ENCODE measurements at places on chromosomes 13 and 19. TPM values are rescaled to one million over a fixed set of nuclear protein-coding genes. Genes with fewer than 3 reads are reported as not detected.

KLK12 gene
- total RNA-seq: not detected

A1BG gene
- 3.6 TPM for total RNA-seq

ZFR2 gene
- not detected for total RNA-seq

ZNF90 gene
- 0.92 TPM for total RNA-seq

NLRP4 gene
- total RNA-seq: not detected

PTGER1 gene
- total RNA-seq: 15.5 TPM

LILRA1 gene
- not detected for total RNA-seq

FCAR gene
- total RNA-seq: not detected

SIGLEC10 gene
- not detected for total RNA-seq

TMEM59L gene
- total RNA-seq: 4.0 TPM

CCL25 gene
- not detected for total RNA-seq

LPAR2 gene
- 0.13 TPM for total RNA-seq

SLITRK6 gene
- total RNA-seq: under 0.01 TPM

RHPN2 gene
- total RNA-seq: 0.66 TPM

LRRC63 gene
- not detected for total RNA-seq

PRR22 gene
- 0.37 TPM for total RNA-seq

ATP8B3 gene
- 2.7 TPM for total RNA-seq

ANGPTL8 gene
- not detected for total RNA-seq

GPR32 gene
- total RNA-seq: not detected

TMEM190 gene
- total RNA-seq: not detected

GDF15 gene
- total RNA-seq: 41.1 TPM

LAIR1 gene
- not detected for total RNA-seq

TEX26 gene
- total RNA-seq: not detected

RASL11A gene
- 108 TPM for total RNA-seq

B3GNT3 gene
- not detected for total RNA-seq

GSX1 gene
- not detected for total RNA-seq

ADPRHL1 gene
- total RNA-seq: 0.37 TPM

OR10H1 gene
- not detected for total RNA-seq

SHC2 gene
- total RNA-seq: 0.13 TPM

ZNF611 gene
- 11.6 TPM for total RNA-seq

ZNF568 gene
- 14.9 TPM for total RNA-seq

CYSLTR2 gene
- total RNA-seq: not detected

CNMD gene
- not detected for total RNA-seq

ZBTB32 gene
- not detected for total RNA-seq

KLK8 gene
- total RNA-seq: not detected

All from aortic smooth muscle cell (primary cell).